Effector memory CD8-positive, alpha-beta T cell (primary cell): ENCODE measurements at places on chromosomes 1 and 21.

GRCh38 chr1:40621821-40622450 is 43.5 kb downstream of the RIMS3 start:
- no peak for DNase-seq

GRCh38 chr1:232767305-232768074 is 37.7 kb upstream of the MAP10 start:
- no peak for DNase-seq

GRCh38 chr1:18178111-18178510 is 70.5 kb downstream of the IGSF21 start:
- DNase-seq = no peak

DNA sequence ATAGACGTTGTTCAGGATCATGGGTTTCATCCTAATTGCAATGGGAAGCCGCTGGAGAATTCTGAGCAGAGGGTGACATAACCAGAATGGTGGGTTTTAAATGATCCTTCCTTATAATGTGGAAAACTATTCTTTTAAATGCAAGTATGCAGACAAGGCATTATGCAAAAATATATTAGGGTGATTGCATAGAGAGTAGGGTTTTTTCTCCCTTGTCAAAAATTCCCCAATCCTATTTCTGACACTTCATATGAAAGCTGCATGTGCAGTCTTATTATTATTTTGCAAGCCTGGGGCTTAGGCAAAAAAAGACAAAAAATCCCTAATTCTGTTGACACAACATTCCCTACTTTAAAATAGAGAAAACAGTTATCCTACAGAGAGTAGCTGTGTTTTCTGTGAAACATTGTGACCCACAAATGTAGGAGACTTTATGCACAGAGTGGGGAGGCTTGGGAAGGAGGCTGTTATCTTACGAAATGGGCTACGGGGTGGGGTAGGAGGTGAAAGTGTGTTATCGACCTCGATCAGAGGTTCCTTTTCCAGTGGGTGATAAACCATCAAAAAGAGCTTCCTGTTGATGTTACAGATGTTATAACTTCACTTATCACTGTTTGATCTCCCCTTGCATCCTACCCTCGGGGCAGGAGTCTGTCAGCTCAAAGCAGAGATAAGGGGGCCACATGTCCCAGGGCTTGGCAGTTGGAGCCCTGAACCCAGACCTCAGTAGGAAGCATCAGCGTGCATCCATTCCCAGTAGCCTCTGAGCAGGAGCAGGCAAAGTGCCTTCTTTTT is 27.2 kb downstream of the RHEX start:
- no peak for DNase-seq

GRCh38 chr1:239274242-239274830 is 112.0 kb upstream of the CHRM3 start:
- DNase-seq = no peak

DNA sequence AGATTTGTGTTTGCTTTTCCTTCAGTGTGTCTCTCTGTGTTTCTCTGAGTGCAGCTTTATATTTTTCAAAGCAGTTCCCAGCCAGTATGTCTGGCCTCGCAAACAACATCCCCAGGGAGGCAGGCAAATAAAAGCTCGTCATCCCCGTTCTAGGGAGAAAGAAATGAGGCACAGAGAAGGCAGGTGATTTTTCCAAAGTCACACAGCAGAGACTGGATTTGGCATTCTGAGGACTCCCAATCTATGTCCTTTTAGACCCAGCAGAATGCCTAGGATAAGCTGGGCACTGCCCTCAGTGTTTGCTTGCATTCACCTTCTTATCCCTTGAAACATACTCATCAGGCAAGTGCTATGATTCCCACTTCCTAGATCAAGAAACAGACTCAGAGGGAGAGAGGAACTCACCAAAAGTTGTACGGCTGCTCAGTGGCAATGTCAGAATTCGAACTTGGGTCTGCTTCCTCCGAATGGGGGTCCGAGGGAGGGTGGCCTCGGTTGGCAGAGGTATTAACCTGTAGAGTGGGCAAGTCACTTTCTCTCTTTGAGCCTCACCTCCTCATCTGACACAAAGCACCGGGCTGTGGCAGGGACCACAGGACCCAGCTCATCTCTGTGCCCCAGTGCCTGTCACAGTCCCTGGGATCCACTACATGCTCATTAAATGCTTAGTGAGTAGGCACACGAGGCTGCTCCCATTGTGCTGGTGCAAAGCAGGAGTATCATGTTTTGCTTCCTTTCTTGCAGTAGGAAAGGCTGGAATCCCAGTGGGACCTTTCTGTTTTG is 4.2 kb downstream of the RAP1GAP start:
- DNase-seq = no peak

DNA sequence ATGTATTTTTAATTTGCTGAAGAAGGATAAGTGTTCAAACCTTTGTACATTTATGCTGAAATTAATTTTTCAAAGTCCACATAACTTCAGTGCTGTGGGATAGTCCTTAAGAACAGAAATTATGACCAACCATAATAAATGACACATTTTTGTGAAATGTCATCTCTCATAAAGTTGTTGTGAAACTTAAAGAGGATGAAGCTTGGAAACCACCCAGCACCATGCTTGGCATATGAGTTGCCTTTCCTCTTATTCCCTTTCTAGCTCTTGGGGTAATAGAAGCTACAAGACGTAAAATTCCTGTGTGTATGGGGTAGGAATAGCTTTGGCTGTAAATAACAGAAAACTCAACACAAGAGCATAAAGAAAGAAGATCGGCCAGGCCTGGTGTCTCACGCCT is 18.9 kb upstream of the USP24 start:
- no peak for DNase-seq

DNA sequence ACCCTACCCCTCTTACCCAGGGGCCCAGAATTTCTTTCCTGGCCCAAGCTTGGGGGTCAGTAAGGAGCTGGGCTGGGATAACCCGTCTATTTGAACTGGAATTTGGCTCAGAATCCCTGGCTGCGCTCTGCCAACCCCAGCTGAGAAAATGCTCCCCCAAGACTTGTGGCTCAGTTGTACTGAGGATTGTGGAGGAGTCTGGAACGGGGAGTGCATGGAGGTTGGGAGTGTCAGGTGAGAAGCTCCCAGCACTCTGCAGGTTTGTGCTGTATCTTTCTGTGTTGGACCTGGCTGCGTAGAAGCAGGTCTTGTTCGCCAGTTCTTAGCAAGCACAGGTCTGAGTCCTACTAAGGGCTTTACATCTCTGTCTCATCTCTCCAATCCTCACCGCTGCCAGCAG is 1.6 kb downstream of the TCEA3 start:
- DNase-seq = no peak

GRCh38 chr1:232610192-232610901 is 19.6 kb downstream of the SIPA1L2 start:
- no peak for DNase-seq
